ENCODE measurements at places on chromosomes 1 and 21.

DNA sequence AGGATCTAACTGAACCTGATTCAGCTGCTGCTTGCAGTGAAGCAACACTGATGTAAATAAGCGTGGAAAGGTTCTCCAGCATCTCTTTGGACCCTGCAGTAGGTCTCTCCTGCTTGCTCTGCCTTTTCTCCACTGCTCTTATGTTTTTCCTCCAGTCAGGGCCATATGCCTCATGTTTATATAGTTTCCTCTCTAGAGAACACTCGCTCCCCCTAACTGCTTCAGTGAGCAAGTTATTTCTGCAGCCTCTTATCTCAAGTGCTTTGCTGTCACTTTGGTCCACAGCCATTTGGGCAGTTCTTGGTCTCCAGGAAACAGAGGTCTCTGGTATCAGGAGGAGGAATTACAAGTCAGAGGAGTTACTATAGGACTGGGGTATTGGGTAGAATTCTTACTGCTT is 5.3 kb downstream of the PRUNE1 start:
- DNase-seq = peak; percentile 56

GRCh38 chr1:222600281-222600680 is 10.5 kb upstream of the TAF1A start:
- no peak for DNase-seq

GRCh38 chr1:165468726-165469249 is 23.9 kb upstream of the RXRG start:
- DNase-seq = no peak

DNA sequence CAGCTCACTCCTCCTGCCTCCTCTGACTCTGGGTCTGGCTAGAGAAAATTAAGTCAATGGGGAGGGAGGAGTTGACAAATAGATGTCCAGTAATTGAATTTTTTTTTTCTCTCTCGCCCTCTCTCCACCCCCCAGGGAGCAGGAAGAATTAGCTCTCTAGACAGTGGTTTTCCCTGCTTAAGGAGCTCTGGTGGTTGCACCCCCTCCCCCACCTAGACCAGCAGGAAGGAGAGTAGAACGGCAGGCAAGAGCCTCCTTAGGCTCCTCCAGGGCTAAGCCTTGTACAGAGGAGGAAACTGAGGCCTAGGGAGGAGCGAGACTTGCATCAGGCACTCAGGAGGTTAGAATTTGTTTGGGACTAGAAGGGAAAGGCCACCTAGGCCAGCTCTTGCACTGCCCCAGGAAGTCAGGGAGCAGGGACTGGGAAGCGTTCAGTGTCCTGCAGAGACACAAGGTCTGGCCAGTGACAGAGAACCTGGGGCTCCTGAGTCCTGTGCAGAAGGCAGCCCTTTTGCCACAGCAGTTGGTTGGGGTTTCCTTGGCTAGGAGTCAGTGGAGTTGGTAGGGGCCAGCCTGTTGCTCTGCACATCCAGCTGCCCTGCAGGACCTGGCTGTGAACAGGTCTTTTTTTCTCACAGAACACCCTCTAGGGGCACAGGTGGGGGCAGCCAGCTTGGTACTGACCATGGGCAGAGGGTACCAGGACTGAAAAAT is 49.5 kb upstream of the ACOT11 start:
- no peak for DNase-seq

GRCh38 chr1:222938986-222939385 is 124.1 kb downstream of the DISP1 start:
- DNase-seq = no peak

GRCh38 chr1:23224739-23225648 is 7.7 kb upstream of the HTR1D start:
- DNase-seq = peak; percentile 20

DNA sequence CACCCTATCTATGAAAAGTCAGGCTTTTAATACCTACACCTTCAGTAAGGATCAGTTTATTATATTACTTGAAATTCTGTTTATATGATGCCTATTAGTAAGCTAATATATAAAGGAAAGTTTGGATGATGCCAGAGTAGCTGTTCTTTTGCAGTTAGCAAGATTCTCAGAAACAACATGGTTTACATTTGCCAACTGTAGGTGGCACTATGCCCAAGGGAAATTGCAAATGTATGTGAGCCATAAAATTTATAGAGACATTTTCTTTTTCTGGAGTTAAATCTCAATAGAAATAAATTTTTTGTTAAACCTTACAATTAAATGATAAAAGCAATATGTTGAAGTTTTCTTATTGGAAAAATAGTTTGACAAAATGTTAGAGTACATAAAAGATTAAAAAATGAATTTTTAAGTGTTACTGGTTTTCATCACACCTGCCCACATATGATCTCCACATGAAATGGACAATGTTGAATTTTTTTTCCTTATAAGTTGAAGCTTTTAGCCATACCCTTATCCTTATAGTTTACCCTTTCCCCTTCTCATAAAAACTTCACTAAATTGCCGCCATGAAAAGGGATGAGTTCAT is 32.1 kb upstream of the EPHX4 start:
- DNase-seq = peak; percentile 50

GRCh38 chr1:205274041-205274691 is 46.4 kb downstream of the TMCC2 start:
- DNase-seq = no peak

DNA sequence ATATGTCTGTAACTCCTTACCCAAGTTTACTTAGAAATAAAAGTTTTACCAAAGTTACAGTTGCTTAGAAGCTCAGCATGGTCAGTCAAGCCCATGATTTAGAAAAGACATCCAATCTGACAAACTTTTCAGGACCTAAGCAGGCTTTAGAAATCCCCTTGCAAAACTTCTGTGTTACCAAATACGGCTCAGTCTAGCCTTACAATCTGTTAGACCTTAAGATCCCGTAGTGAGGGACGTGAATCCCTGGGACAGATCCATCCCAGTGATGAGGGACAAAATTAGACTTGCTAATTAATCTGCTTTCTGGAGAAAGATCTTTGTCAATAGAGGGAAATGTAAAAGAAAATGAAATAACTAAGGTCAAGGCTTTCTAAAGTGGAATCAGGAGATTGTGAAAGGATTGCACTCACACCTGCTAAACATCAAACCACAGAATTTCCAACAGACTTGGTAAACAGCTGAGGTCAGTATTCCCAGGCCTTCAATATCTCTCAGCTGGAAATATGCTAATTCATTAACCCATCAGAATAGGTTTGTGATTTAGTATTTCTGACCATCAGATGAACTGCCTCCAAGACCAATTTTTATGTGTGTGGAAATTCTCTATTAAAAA is 375.3 kb downstream of the DUSP10 start:
- DNase-seq = no peak

DNA sequence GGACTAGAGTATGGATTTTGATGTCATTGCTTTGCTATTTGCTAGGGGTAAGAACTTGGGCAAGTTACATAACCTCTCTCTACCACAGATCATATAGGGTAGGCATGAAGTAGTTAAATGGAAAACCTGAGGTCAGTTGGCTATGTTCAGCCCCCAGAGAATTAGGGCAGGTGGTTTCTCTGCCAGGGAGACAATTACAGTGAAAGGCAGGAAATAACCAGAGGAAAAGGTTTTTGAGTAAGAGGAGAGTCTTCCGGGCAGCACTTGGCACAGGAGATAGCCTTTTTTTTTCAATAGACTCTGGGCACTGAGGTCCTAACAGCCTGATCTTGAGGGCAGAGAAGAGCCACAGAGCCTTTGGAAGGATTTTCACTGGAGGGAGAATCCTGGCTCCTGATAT is 16.7 kb upstream of the SERBP1 start:
- DNase-seq = no peak

- DNase-seq = peak; percentile 97
These were observed at the start of gene KLHDC7A for GRCh38 chr1:18480315-18481189. Gene KLHDC7A (plus strand): TSS chr1:18480930. CDS start chr1:18480982, 52 bp downstream.

DNA sequence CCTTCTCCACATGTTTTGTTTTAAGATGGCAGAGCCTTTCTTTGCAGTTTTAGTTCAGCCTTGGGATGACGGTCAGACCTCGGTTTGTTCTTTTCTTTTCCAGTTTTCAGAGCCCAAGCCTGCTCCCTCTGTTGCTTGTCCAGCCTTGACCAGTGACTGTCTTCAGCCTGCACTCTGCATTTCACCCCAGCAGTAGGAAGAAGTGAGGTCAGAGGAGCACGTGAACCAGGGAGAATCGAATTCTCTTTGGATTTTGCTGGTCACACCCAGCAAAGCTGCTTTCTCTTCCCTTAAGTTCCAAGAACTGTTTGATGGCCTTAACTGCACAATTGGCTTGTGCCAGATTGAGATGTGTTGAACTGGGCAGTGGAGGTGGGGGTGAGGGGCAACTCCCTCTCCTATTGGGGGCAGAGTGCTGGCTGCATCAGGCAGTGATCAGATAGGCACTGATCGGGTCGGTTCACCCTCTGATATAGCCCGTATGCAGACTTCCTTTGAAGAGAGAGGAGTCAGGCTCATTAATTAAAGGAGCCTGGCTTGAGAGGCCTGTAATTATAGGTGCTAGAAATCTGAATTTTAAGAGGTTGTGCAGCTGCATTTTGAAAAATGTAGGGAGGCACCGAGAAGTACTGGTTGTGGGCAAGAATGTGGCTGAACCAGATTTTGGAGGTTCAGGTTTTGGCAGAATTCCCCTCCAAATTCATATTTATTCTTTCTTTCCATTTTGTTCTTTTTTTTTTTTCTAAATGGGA is 42.4 kb downstream of the PEX14 start:
- no peak for DNase-seq

DNA sequence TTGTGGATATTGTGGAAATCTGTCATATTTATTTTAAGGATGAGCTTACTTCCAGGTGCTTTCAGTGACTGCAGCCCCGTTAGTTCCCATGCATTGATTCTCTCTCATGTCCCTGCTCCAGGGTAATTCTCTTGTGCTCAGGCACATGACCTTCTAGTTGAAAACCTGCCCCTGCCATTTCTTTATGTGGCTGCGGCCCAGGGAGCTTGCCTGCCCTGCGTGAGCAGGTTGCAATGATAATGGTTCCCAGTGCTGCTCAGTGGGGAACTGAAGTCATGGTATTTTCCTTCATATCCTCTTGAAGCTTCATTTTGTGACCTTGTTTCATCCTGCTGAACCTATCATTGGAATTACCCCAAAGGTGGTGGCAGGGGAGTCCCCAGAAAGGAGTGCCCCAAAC is 229.8 kb downstream of the DISC1 start:
- no peak for DNase-seq

DNA sequence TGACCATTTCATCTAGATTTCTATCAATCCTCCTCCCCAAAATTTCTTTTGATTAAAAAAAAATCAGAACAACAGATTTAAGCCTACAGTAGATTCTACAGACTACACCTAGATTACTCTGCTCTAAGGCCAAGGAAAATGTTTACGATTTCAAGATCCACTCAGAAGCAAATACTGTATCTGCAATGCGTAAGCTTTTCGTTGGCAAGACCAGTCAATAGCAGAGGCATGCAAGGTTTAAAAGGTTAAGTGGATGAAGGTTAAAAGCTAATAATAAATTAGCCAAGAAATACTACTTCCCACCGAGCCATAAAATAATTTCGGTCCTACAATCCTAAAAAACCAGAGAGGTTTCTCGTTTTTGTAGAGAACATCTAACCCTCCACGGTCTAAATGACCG is 1.3 kb downstream of the CLSTN1 start:
- peak; percentile 29 for DNase-seq

DNA sequence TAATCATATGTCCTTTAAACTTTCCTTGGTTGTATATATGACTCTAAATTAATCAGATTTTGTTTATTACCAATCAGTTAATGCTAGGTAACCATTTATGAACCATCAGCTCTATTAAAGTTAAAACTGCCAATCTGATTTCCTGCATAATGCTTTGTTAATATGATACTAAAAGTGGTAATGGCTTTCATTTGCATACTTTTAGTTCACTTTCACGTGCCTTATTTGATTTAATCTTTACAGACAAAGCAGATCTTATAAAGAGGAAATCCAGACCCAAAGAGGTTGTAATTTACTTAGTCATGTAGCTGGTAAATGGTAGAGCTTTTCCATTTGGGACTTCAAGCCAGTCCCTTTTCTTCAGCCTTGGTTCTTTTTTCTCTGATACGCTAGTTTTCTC is 61.3 kb downstream of the CLIC4 start:
- no peak for DNase-seq

- no peak for DNase-seq
These were observed 81.8 kb upstream of the CD34 start for GRCh38 chr1:207992677-207993236.

- no peak for DNase-seq
These were observed 1225.8 kb upstream of the PRMT6 start for GRCh38 chr1:105830571-105831146.

GRCh38 chr21:18705971-18706370 is 302.4 kb upstream of the TMPRSS15 start:
- DNase-seq = no peak

- DNase-seq = no peak
These were observed 43.5 kb downstream of the FBXO2 start for GRCh38 chr1:11610629-11611180.

DNA sequence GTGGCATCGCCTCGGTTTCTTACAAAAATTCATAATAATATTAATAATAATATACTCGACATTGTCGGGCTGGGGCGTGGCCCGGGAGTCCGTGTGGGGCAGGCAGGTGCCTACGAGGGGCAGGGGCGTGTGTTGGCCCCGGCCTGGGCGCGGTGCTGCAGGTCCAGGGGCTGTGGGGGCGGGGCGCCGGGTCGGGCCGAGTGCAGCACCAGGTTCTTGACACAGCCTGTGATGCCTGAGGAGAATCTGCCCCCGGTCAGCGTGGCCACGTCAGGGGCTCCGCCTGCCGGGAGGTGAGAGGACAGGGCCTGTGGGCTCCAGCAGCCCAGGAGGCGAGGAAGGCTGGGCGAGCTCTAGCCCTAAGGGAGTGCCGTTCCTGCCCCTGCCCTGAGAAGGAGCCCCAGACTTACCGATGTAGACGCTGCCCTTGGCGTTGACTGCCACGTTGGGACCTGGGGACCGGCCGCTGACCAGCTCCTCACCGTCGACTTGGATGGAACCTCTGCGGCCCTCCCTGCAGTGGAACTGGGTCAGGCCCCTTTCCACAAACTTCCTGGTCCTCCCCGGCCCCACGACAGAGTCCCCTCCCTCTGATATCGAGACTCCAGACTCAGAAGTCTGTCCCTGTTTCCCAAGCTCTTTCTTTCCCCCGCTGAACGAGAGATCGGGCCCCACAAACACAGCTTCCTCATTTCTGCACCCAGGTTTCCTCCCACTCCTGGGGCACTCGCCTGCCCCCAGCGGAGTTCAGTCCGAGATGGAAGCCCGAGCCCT is 11.3 kb downstream of the LDLRAD2 start:
- DNase-seq = no peak

DNA sequence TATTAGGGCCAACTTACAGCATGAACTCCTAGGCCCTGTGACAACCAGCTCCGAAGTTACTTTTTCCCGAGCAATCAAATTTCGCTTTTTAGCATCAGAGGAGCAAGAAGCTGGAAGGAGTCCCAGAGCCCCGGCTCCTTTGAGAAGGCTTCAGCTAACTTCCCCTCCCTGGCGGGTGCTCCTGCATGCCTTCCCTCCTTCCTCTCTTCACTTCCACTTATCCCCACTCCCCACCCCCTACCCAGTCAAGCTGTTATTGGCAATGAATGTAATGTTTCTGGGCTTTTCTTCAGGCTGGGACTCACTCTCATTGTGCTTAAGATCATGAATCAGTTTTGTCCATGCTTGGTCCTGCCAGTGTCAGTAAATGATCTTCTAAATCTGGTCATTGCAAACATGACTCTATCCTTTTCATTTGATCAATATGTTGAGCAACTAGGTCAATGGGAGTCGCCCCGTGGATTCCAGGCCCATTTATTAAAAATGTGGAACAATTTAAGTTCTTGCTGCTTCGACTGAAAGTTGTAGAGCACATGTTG is 94.5 kb upstream of the TSPAN2 start:
- no peak for DNase-seq

Data from ACHN (cell line).